ENCODE measurements at places on chromosomes 3 and 15. TPM values are rescaled to one million over a fixed set of nuclear protein-coding genes. Genes with fewer than 3 reads are reported as not detected.

GRCh38 chr15:26433818-26434217 is 339.0 kb downstream of the GABRB3 start:
- DNase-seq, result no peak

GRCh38 chr3:180284331-180285110 is 247.8 kb upstream of the PEX5L start:
- no peak for DNase-seq

Gene GOLGA8J
- total RNA-seq, result not detected

DNA sequence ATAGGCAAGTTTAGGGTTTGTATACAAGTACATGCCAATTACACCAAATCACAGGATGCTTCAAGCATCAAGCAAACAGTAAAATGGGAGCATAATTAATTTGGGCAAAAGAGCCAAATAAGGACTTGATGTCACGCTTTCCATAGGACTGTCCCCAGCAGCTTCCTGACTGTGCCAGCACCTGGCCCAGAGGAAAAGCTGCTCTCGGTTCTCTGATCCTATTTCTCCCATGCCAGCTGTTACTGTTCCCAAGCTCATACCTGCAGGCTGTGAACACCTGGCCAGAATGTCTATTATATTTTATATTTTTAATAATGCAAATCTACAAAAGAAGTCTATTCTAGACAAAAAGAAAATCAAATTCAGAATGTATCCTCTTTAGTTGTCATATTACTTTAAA is 12.2 kb downstream of the ZXDC start:
- no peak for DNase-seq

- DNase-seq, result no peak
These were observed 501.8 kb downstream of the ZPLD1 start for GRCh38 chr3:102936511-102937045.

DNA sequence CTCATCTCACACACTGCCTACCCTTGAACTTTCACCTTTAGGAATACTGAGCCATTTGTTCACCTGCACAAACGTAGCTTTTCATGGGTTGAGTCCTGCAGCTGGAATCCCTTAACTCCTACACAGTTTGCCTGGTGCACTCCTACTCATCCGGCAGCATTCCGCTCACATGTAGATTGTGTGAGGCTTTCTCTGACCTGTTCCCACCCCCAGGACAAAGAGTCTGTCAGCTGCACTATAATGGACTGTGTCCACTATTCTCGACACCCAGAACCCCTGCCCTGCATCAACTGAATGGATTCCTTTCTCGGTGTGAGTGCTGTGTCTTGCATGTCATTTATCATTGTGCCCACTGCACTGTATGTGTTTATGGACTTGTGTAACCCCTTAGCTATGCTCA is 54.9 kb downstream of the EPHB3 start:
- no peak for DNase-seq

- no peak for DNase-seq
These were observed 4.3 kb downstream of the SLCO3A1 start for GRCh38 chr15:91857772-91858171.

DNA sequence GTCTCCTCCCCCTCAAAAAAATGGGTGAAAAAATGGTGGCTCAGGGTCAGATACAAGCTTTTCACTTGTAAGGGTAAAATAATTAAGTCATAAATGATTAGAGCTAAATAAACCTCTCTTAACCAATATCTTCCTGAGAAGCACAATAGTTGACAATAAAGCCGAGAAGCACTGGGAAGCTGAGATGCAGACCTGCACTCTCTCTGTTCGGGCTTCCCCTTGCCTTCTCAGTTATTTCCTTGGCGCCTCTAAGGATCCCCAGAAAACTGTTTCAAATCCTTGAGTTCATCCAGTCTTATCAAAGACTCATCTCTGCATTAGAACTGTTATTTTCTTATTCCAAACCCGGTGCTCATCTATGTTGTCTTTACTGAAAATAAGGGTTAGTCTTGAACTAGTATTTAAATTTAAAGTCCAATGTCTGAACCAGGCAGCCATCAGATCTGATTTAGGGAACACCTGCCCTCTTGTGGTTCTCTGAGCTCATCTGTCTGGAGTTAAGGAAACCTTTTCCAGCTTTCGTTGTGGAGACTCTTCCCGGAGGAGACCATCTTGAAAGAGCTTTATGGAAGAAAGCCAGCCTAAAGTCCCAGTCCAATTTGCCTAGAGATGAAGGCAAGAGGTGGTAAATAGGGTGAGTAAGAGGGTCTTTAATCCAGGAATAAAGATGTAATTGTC is 256.4 kb upstream of the MCTP2 start:
- DNase-seq, result no peak

DNA sequence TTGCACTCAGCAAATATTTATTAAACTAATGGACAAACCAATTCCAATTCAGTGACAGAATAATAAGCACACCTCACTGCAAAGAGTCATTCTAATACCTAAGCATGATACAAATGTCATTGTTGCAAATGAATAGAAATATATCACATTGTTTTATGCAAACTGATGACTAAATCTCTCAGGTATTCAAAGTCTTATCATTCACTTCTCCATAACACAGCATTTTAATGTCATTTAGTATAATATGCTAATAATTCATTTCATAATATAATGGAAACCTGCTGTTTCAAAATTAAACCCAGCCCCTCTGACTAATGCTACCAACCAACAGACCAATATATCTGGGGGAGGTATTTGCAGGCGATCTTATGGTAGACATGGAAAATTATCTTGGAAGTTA is 71.8 kb downstream of the FGF7 start:
- no peak for DNase-seq

All from natural killer cell treated with Interleukin-12 subunit alpha and Interleukin-12 subunit beta and Interleukin-15 and Interleukin-18, amount 100 ng/mL, for 72 hours (primary cell).